ENCODE measurements at places on chromosomes 7 and 10.

DNA sequence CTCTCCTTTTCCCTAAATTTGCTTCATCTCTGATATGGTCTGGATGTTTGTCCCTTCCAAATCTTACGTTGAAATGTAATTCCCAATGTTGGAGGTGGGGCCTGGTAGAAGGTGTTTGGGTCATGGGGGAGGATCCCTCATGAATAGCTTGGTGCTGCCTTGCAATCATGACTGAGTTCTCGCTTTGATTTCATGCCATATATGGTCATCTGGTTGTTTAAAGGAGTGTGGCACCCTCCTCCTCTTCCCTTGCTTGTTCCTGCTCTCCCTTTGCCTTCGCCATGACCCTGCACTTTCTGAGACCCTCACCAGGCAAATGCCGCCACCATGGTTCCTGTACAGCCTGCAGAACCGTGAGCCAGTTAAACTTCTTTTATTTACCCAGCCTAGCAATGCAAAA is 14.5 kb downstream of the NOBOX start:
- no peak for DNase-seq

GRCh38 chr7:150612925-150613324 is 19.3 kb downstream of the GIMAP6 start:
- no peak for DNase-seq

GRCh38 chr7:151348970-151349369 is 7.4 kb downstream of the NUB1 start:
- no peak for DNase-seq

DNA sequence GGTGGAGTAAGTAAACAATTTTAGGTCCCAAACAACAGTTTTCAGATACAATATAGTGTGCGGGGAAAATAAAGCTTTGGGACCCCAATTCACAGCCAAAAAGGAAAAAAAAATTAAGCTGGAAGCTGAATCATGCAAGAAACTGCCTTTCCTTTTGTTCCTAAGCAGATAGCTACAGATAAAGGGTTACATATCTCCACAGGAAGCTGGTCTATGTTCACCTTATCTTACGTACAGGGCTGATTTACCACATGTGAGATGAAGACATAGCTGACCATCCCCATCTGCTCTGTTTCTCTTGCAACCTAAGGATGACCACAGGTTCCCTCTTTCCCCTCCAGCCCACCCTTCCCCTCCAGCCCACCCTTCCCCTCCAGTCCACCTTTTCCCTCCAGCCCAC is 14.2 kb upstream of the PFKP start:
- no peak for DNase-seq

DNA sequence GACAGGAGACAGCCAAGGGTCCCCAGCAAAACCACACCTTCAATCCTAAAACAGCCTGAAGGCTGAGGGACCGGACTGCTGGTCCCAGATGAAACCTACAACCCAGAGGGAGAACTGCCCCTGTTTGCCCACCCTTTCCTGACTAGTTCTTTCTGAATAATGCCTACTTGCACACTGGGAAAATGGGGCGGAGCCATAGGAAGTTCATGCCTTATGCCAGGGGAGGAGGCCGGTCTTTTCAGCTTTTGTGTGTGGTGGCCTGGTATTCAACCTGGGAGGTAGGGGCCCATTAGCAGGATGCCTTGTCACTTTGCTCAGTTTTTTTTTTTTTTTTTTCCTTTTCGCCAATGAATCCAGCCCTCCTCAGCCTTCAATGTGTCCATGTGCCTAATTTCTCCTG is 20.7 kb downstream of the TOMM7 start:
- DNase-seq = no peak

GRCh38 chr7:17329440-17329839 is 31.0 kb downstream of the AHR start:
- DNase-seq = no peak

Data from activated T-cell treated with anti-CD3 and anti-CD28 coated beads, Interleukin-2, amount 50 U/mL, for 72 hours (primary cell).